Retina (tissue), 1 donor: ENCODE measurements at places on chromosomes 7 and 10.

- DNase-seq, result no peak
Measured at GRCh38 chr7:24824896-24825295, 67.6 kb upstream of the GSDME start.

GRCh38 chr7:15682111-15682510 is 4.4 kb downstream of the MEOX2 start:
- no peak for DNase-seq

- peak; percentile 71 for DNase-seq
Measured at GRCh38 chr10:92692080-92692671, 2.4 kb downstream of the HHEX start.

GRCh38 chr7:155986497-155987160 is 174.4 kb upstream of the SHH start:
- no peak for DNase-seq

GRCh38 chr10:126166797-126167196 is 221.5 kb downstream of the ADAM12 start:
- no peak for DNase-seq

DNA sequence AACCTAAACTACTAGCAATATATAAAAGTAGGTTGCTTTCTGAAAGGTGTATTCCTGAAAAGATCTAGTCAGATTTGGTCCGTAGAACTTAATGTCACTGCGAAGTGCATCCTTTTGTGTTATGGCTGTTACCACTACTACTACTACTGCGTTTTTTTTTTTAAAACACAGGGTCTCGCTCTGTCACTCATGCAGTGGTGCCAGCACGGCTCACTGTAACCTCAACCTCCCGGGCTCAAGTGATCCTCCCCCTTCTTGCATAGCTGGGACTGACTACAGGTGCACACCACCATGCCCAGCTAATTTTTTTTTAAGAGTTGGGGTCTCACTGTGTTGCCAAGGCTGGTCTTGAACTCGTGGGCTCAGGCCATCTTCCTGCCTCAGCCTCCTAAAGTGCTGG is 14.5 kb downstream of the WIPI2 start:
- no peak for DNase-seq

DNA sequence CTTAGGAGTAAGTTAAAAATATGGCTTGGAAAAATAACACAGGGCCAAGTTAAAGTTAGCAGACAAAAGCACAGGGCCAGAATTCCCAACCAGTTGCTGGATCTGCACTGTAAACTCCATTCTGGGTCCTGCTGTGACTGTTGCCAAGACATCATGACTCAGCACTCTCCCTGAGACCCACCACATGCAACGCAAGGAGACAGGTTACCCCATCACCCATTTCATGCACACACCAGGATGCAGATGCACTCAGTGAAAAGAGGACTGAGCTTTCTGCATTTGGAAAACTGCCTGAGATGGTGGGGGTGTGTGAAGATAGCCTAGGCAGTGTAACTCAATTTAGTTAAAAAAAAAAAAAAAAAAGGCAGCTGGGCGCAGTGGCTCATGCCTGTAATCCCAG is 97.6 kb upstream of the ZNF438 start:
- no peak for DNase-seq

GRCh38 chr10:43203448-43204041 is 63.3 kb downstream of the RASGEF1A start:
- DNase-seq, result no peak

DNA sequence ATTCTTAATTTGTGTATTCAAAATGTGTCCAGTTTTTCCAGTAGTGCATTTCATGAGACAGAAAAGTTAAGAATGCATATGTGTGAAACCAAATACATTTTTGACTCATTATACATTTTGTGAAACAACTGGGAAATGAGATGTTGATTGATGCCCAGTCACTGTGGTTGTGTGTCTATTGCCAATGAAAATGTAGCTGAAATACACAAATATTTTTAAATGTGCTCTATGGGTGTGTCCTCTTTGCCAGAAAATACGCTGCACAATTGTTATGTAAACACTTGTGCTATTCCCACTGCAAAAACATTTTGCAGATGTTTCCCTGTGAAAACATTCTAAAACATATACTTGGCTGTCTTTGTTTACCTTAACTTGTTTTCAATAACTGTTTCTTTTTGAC is 395.2 kb downstream of the TFEC start:
- DNase-seq, result no peak

DNA sequence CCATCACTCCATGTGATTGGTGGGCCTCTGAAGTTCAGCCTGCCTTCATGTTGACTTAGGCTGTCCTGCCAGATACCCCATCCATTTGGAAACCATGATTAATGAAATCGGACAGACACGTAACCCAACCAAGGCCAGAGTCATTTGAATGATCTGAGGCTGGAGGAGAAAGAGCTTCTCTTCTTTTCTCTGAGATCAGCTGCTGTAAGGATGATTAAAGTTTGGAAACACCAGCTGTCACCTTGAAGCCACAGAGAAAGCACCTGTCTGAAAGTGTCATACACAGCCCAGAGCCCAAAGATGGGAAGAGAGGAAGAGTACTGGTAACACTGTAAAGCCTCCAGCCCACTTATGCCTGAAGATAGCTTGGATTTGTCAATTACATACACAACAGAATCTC is 22.9 kb downstream of the NEBL start:
- no peak for DNase-seq

- no peak for DNase-seq
Measured at GRCh38 chr7:19009936-19010280, 107.5 kb downstream of the TWIST1 start.

GRCh38 chr10:96700374-96701099 is 19.8 kb downstream of the PIK3AP1 start:
- DNase-seq, result no peak

- DNase-seq, result no peak
Measured at GRCh38 chr7:54960517-54960916, 58.3 kb upstream of the EGFR start.

- DNase-seq, result peak; percentile 18
Measured at GRCh38 chr7:12729112-12729511, 41.7 kb downstream of the ARL4A start.

GRCh38 chr7:1946773-1947450 is 276.8 kb downstream of the ELFN1 start:
- DNase-seq, result no peak

- no peak for DNase-seq
Measured at GRCh38 chr7:131225619-131226513, 101.8 kb upstream of the MKLN1 start.

GRCh38 chr10:110219884-110220283 is 12.5 kb downstream of the MXI1 start:
- no peak for DNase-seq

- no peak for DNase-seq
Measured at GRCh38 chr7:94701555-94701973, 45.6 kb upstream of the SGCE start.

DNA sequence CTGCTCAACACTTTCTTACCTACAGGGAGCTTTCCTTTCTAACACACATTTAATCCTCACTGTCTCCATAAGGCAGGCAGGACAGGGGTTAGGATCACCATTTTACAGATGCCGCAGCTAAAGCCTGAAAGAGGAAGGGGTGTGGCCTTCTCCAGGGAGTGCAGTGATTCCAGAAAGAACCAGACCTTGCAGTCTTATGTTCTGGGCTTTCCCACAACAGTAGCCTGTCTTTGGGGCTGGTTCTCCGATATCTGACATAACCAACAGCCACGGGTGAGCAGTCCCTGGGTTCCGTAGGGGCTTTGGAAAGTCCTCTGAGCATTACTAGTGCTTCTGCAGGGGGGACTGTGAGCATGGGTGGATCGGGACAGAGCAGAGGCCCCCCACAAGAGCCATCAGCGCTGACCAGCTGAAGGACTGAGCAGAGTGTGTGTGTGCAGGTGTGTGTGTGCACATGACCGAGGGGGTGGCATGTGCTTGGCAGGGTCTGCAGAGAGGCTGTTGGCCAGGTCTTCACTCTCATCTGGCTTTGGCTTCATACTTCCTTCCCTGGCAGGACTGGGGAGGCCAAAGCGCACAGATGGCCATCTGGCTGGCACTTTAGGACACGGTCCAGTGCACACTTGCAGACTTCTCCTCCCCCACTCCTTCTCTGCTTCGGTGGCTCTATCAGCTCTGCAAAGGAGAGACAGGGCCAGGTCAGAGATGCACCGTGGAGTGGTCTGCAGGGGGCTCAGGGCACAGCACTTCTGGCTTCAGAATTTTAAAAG is 400.3 kb downstream of the RPS24 start:
- peak; percentile 89 for DNase-seq

- no peak for DNase-seq
Measured at GRCh38 chr7:100467638-100468373, 3.7 kb upstream of the SPACDR start.

GRCh38 chr10:82411416-82411815 is 536.4 kb downstream of the NRG3 start:
- no peak for DNase-seq

- DNase-seq, result no peak
Measured at GRCh38 chr7:680411-681127, 45.9 kb upstream of the DNAAF5 start.

DNA sequence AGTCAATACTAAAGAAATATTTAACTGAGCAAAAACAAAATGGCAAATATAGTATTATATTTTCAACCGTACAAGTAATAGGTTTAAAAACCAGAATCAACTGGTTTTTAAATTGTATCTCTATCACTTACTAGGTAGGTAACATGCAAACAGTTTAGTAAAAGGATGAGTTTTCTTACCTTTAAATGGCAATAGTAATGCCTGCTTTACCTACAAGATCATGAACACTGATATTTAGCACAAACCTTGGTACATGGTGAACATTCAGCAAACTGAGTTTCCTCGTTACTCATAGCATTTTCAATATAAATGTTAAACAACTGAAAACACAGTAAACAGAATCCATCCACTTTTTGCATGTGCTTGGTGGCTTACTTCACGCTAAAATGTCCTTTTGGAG is 389.1 kb downstream of the PARD3 start:
- no peak for DNase-seq

DNA sequence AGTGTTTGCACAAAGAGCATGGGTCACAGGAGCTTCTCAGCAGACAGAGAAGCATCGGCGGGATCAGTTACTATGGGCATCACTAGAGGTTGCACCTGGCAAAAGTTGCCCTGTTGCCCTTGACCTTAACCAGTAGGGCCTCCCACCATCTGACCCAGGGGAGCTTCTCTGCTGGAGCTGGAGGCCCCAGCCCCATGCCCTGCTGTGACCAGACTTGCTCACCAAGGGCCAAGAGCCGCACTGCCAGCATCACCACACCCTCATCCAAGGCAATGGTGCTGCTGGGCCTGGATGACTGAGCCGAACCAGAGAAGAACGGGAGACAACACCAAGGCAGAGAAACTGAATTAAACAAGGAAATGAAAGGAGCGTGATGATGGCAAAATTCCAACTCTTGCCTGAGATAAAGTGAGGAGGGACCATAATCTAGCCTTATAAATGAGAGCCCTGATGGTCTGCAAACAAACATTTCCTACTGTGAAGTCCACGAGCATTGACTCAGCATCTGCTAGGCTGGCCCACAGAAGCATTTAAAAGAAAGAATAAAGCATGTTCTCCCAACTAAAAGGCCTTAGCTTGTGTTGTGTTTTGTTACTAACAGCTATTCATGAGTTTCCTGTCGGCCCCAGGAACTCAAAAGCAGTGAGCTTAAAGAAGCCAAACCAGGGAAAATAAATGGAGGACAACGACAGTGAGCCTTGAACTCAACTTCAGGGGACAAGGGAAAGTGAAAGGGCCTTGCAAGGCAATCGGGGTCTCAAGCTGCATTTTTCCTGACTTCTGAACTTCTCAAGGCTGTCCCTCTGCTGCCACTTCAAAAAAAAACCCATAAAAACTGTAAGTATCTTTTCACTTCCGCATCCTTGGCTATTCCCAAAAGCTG is 60.4 kb downstream of the AFAP1L2 start:
- DNase-seq, result no peak

DNA sequence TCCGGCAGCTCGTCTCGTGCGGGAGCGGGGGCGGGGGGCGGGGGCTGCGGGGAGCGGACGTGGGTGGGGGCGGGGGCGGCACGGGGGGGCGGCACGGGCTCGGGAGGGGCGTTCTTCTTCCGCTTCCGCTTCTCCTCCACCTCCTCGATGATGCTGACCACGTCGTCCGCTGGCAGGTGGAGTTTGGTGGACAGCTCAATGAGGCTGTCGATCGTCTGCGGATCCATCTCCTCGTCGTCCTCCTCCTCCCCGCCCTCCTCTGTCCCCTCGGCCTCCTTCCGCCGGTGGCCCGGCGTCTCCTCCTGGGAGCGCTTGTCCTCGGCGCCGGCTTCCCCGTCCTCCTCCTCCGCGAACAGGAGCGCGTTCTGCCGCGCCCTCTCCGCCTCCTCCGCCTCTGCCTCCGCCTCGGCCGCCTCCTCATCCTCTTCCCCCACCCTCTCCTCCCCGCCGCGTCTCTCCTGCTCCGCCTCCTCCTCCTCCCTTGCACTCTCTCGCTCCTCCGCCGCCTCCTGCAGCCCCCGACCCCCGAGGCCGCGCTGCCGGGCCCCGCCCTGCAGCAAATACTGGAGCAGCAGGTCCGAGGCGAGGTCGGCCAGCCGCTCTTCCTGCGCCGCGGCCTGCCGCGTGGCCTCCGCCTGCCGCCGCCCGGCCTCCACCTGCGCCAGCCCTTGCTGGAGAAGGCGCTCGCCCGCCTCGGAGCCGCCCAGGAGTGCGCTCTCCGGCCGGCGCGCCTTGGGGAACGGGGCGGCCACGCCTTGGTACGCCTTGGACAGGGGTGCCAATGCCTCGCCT is 1.9 kb downstream of the VGF start:
- peak; percentile 79 for DNase-seq

- no peak for DNase-seq
Measured at GRCh38 chr7:12884033-12884432, 196.6 kb downstream of the ARL4A start.

- DNase-seq, result no peak
Measured at GRCh38 chr7:131547589-131547988, 8.8 kb downstream of the PODXL start.

GRCh38 chr10:37700886-37701780 is 156.3 kb downstream of the ZNF248 start:
- DNase-seq, result no peak

DNA sequence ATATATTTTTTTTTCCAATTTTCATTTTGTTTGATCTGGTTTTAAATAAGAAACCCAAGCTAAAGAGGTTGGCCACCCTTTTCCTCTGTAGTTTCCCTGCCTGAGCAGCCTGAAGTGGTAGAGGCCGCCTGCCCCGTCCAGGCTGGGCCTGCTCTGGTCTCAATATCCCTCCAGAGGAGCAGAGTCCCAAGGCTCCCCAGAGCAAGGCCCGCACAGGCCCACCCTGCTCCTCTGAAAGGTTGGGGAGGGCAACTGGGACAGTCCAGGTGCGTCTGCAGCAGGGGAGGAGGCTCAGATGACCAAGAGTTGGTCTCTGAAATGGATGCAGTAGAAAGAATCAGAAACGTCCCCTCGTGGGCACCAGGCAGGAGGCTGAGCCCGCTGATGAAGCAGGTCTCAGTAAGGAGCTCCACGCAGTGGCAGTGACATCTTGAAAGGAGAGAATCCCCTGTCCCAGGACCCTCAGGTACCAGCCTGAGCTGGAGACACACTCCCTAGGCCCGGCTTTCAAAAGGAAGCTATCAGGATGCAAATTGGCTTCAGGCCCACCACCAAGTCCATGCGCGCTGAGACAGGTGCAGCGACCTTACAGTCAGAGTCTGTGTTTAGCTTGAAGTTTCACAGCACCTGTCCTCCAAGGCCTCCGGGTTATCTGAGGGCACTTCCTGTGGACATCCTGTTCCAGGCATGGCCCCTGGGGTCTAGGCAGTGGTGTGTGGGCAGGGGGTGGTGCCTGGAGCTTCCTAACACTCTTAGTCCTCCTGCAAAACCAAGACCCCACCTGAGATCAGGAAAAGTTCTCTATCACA is 37.7 kb downstream of the EN2 start:
- DNase-seq, result no peak
